ENCODE measurements at places on chromosomes 4 and X. TPM values are rescaled to one million over a fixed set of nuclear protein-coding genes. Genes with fewer than 3 reads are reported as not detected.

Gene TSPAN5
- total RNA-seq, result 46.6 TPM

Gene TRMT44
- total RNA-seq, result 12.9 TPM

Gene ZCCHC12
- total RNA-seq, result not detected

Gene CASP6
- total RNA-seq, result 33.0 TPM

Gene FGF2
- 2.5 TPM for total RNA-seq

Gene MAP9
- 12.3 TPM for total RNA-seq

Gene UGT2B15
- total RNA-seq, result not detected

Gene GBA3
- 0.07 TPM for total RNA-seq

Gene HSFX1
- 0.25 TPM for total RNA-seq

Gene LRCH2
- not detected for total RNA-seq

Gene BMP3
- not detected for total RNA-seq
